ENCODE measurements at places on chromosomes 16 and 17. TPM values are rescaled to one million over a fixed set of nuclear protein-coding genes. Genes with fewer than 3 reads are reported as not detected.

DNA sequence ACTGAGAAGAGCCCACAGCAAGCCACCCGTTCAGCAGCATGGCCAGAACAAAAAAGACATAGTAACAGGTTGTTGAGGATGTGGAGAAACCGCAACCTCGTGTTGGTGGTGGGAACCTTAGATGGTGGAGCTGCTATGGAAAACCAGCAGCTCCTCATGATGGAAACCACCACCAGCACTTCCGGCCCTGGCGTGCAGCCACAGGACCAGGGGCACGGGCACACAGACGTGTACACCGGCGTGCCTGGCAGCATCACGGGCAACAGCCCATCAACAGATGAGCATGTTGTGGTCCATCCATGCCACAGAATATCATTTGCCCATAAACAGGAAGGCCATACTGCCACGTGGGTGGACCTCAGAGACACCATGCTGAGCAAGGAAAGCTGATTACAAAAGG lies 11.9 kb downstream of the CTU2 start:
- H3K27me3 ChIP-seq, result no peaks in the 10 kb centered on the region
- H3K36me3 ChIP-seq, result peaks cover 4% of the 10 kb centered on the region
- H3K27ac ChIP-seq, result no peak overlapping the region
- no peaks in the 10 kb centered on the region for H3K4me1 ChIP-seq
- DNase-seq, result no peak
- H3K4me3 ChIP-seq, result no peak overlapping the region

DNA sequence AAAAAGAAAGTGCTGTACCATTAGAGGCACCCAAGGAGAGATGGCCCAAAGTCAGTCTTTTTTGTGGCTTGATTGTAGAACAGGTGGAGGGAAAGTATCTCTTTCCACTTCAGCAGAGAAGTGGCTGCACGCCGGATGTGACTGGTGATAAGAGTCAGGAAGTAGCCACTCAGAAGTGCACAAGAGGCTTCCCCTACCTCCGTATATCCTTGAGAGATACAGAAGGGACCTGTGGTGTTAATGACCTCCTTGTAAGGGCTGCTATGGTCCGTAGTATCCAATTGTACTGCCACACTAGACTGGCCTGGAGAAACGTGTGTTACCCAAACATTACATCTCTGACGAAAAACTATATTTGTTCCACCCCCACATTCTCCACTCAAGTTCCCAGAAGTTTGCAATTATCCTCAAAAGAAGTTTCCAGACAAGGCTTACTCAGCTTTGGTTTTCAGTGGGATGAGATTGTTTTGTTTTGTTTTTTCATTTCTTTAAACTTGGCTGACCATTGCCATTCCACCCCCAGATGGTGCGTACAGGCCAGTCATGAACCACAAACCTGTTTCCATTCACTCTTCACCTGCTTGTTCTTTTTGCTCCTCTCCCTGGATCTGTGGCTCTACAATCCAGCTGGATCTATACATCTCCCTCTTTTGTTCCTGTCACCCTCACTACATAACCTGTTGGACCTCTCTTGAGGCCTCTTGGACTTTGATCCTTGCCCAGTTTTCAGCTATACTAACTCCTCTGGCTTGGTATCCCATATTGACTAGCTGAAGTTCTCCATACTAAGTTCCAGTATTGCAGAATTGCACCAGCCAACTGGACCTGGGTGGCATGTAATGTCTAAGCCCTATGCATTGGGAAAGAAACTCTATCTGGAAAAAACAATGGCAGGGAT lies 20.7 kb upstream of the MED13 start:
- H3K27ac ChIP-seq, result no peak overlapping the region
- no peaks in the 10 kb centered on the region for H3K4me1 ChIP-seq
- H3K27me3 ChIP-seq, result no peaks in the 10 kb centered on the region
- no peak for DNase-seq

DNA sequence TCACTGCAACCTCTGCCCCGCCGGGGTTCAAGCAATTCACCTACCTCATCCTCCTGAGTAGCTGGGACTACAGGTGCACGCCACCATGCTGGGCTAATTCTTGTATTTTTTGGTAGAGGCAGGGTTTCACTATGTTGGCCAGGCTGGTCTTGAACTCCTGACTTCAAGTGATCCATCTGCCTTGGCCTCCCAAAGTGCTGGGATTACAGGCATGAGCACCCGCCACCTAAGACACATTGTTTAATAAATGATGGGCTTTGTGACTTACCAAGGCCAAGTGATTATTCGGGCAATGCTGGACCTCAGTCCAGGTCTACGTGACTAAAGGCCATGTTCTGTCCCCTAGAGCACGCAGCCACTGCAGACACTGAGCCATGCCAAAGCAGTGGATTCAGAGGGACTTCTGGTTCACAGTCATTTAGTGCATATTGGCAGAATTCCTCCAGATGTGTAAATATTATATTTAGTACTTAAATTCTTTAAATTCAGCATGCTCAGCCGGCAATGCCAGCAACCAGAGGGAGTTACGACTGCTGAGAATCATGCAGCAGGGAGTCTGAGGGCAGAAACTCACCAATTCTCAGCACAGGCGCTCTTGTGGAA lies 4.8 kb upstream of the ERCC4 start:
- H3K27ac ChIP-seq, result no peak overlapping the region
- no peaks in the 10 kb centered on the region for H3K4me1 ChIP-seq
- no peaks in the 10 kb centered on the region for H3K36me3 ChIP-seq
- no peak overlapping the region for H3K4me3 ChIP-seq

DNA sequence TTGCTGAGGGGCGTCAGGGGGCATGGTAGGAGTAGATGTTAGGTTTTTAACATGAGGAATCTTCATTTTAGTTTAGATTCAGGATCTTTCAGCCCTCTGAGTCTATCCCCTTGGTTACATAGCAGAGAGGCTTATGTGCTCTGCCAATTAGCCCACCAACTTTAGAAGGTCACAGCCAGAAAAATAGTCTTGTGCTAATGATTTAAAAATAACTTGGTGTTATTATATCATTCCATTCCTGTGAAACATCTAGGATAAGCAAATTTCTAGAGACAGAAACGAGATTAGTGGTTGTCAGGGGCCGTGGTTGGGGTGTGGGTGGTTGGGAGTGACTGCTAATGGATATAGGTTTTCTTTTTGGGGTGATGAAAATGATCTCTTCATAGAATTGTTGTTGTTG lies 183.7 kb downstream of the SNX29 start:
- H3K4me3 ChIP-seq, result no peak overlapping the region
- H3K36me3 ChIP-seq, result no peaks in the 10 kb centered on the region
- H3K4me1 ChIP-seq, result no peaks in the 10 kb centered on the region
- no peaks in the 10 kb centered on the region for H3K27me3 ChIP-seq
- H3K27ac ChIP-seq, result no peak overlapping the region
- no peak for DNase-seq

Gene HSD17B2
- not detected for total RNA-seq

GRCh38 chr16:30358990-30359870 lies 4.1 kb upstream of the CD2BP2 start:
- no peaks in the 10 kb centered on the region for H3K4me1 ChIP-seq
- DNase-seq, result no peak
- H3K27ac ChIP-seq, result no peak overlapping the region
- peaks cover 4% of the 10 kb centered on the region for H3K36me3 ChIP-seq

- peaks cover 3% of the 10 kb centered on the region for H3K36me3 ChIP-seq
- no peaks in the 10 kb centered on the region for H3K27me3 ChIP-seq
- H3K27ac ChIP-seq, result no peak overlapping the region
- no peak for DNase-seq
- peaks cover 2% of the 10 kb centered on the region for H3K4me1 ChIP-seq
Measured at GRCh38 chr17:37483311-37484039, 6.2 kb upstream of the DUSP14 start.

DNA sequence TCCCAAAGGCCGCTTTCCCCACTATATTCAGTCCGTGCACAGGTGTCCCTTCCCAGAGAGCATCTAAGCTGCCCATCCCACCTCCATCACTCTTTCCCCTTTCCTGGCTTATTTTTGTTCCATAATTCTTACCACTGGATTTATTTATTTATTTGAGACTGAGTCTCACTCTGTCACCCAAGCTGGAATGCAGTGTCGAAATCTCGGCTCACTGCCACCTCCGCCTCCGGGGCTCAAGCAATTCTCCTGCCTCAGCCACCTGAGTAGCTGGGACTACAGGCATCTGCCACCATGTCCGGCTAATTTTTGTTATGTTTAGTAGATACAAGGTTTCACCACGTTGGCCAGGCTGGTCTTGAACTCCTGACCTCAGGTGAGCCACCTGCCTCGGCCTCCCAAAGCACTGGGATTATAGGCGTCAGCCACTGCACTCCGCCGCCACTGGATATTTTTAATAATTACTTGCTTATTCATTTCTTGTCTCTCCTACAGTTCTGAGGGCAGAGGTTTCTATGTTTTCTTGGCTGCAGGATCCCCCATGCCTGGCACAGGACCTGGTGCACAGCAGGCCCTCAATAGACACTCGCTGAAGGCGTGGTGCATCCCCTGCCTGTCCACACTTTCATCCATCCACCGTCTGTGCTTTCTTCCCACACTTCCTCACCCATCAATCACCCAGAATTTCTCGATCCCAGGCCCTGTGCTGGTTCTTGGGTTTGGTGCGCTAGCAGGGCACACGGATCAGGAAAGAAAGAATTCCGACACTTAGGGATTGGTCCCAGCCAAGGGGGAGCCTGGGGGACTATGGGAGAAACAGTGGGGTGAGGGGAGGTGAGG lies 9.9 kb upstream of the ADGRG1 start:
- H3K4me1 ChIP-seq, result no peaks in the 10 kb centered on the region
- peak; percentile 34 for DNase-seq
- no peaks in the 10 kb centered on the region for H3K27me3 ChIP-seq

Gene CA5A
- total RNA-seq, result not detected

- no peaks in the 10 kb centered on the region for H3K27me3 ChIP-seq
- H3K4me3 ChIP-seq, result no peak overlapping the region
- H3K4me1 ChIP-seq, result no peaks in the 10 kb centered on the region
- H3K36me3 ChIP-seq, result no peaks in the 10 kb centered on the region
Measured at GRCh38 chr17:40069751-40070708, 7.3 kb downstream of the THRA start.

GRCh38 chr17:48037036-48037837 lies at the start of gene COPZ2:
TSS of gene COPZ2 (minus strand) at chr17:48037797. CDS start at chr17:48037777, 20 bp downstream.
- DNase-seq, result peak; percentile 90
- peaks cover 4% of the 10 kb centered on the region for H3K4me1 ChIP-seq
- H3K27me3 ChIP-seq, result no peaks in the 10 kb centered on the region
- no peaks in the 10 kb centered on the region for H3K36me3 ChIP-seq
- H3K27ac ChIP-seq, result peak within 1 kb of the TSS; percentile 75
- H3K4me3 ChIP-seq, result peak within 1 kb of the TSS; percentile 75

- H3K4me3 ChIP-seq, result no peak overlapping the region
- H3K36me3 ChIP-seq, result no peaks in the 10 kb centered on the region
- H3K27ac ChIP-seq, result no peak overlapping the region
- DNase-seq, result no peak
- no peaks in the 10 kb centered on the region for H3K4me1 ChIP-seq
- H3K27me3 ChIP-seq, result no peaks in the 10 kb centered on the region
Measured at GRCh38 chr16:25838724-25839186, 147.0 kb downstream of the HS3ST4 start.

Gene VAT1L
- 9.3 TPM for total RNA-seq

Gene GAS7
- 56.8 TPM for total RNA-seq

Gene CDR2L
- 20.2 TPM for total RNA-seq

DNA sequence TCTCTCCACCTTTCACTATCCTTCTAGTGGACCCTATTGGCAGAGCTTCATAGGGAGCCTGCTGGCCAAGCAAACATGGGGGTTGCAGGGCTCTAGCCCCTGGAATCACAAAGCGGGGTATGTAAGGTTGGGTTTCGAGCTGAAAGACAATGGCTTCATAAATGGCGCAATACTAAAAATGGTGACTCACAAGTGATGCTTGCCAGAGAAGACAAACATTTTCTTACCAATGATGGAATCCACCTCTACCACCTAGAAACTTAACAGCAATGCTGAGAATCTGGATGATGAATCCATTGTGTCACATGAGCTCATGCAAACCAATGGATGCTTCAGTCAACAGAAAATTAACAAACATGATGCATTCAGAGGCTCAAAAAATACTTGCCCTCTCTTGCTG lies 375.3 kb upstream of the PSMD7 start:
- no peaks in the 10 kb centered on the region for H3K36me3 ChIP-seq
- no peak overlapping the region for H3K4me3 ChIP-seq
- H3K27me3 ChIP-seq, result no peaks in the 10 kb centered on the region
- no peak overlapping the region for H3K27ac ChIP-seq
- no peak for DNase-seq

GRCh38 chr17:7261379-7262191 lies 693 bp downstream of the CLDN7 start:
- peaks cover 3% of the 10 kb centered on the region for H3K27me3 ChIP-seq
- no peak for DNase-seq
- no peak overlapping the region for H3K4me3 ChIP-seq
- peaks cover 4% of the 10 kb centered on the region for H3K36me3 ChIP-seq
- no peaks in the 10 kb centered on the region for H3K4me1 ChIP-seq

GRCh38 chr17:21075739-21076085 lies 32.9 kb upstream of the USP22 start:
- H3K27me3 ChIP-seq, result no peaks in the 10 kb centered on the region
- no peak overlapping the region for H3K27ac ChIP-seq
- no peak for DNase-seq

Gene CACNG5
- not detected for total RNA-seq

Gene ASPHD1
- total RNA-seq, result 0.48 TPM

DNA sequence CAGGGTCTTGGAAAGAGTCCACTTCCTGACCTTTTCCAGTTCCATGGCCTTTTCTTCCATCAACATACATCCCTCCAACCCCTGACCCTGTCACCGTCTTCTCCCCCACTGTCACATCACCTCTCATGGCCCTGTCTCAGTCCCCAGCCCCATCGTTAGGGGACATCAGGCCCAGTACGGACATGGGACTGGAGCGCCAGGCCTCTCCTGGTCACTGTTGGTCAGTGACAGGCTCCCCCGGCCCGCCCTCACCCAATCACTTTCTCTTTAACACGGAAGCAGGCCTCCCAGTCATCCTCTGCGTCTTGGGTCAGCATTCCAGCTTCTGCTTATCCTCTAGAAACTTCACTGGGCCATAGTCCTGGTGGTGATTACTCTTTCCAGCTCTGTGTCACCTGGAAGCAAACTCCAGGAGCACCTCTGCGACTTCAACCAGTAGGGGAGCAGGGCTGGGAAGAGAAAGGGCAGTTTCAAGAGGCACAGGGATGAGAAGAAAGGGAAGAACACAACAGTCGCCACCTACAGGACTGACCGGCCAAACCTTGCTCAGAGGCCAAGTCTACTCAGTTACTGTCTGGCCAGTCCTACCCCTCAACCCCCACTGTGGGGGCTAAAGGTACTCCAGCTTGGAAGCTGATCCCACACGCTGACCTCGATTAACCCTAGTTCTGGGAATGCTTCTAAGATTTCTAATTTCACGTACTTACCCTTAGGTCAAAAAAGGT lies 15.9 kb upstream of the ICAM2 start:
- H3K4me3 ChIP-seq, result no peak overlapping the region
- no peaks in the 10 kb centered on the region for H3K4me1 ChIP-seq
- H3K36me3 ChIP-seq, result no peaks in the 10 kb centered on the region
- no peak for DNase-seq

Gene CNGB1
- total RNA-seq, result not detected

DNA sequence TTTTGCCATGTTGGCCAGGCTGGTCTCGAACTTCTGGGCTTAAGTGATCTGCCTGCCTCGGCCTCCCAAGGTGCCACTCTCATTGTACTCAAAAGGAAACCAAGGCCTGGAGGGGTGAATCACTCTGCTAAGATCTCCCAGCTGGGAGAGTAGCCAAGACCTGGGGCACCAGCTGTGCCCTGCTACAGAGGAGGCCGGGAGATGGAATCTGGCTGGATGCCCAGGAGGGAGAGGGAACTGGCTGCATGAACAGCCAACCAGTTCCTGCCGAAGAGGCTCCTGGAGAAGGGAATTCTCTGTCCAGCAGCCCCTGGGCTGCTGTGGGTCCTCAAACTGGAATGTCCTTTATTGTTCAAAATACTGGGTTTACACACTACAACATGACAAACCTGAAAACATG lies 238.7 kb upstream of the CIBAR2 start:
- H3K4me1 ChIP-seq, result no peaks in the 10 kb centered on the region
- no peak overlapping the region for H3K27ac ChIP-seq
- H3K27me3 ChIP-seq, result no peaks in the 10 kb centered on the region
- no peak overlapping the region for H3K4me3 ChIP-seq
- DNase-seq, result peak; percentile 95
- no peaks in the 10 kb centered on the region for H3K36me3 ChIP-seq
